Activated T-cell treated with anti-CD3 and anti-CD28 coated beads for 1 hour (primary cell): ENCODE measurements at places on chromosomes 1 and 21.

GRCh38 chr1:23558140-23558871, 995 bp downstream of the ID3 start:
- peak; percentile 32 for DNase-seq

DNA sequence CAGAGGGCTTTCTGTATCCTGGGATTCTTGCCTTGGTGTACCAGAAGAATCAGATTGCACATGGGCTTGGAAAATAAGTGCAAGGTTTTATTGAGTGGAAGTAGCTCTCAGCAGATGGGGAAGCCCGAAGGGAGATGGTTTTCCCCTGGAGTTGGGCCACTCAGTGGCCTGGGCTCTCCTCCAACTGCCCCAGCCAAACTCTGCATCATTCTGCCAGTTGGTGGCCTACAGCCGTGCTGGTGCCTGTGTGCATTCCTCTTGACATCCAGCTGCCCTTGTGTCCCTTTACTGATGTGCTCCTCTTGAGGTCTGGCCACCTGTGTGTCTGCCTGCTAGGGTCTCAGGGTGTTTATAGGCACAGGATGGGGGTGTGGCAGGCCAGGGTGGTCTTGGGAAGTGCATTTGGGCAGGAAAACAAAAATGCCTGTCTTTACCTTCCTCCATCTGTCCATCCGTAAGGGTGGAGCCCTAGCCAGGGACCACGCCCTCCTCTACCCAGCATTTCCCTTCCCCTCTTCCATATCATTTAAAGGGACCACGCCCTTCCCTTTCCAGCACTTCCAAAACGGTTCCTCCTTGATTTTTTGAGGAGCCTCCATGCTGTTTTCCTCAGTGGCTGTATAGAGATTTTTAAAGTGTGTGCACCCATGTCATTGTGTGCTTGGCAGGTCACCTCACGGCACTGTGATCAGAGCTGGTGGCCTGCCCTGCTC, 18.9 kb downstream of the SNAP47 start:
- no peak for DNase-seq

GRCh38 chr1:39648496-39648895, 9.1 kb upstream of the HEYL start:
- DNase-seq: no peak

- no peak for DNase-seq
Measured at GRCh38 chr1:47523835-47524215, 86.0 kb downstream of the FOXD2 start.

- DNase-seq: no peak
Measured at GRCh38 chr1:228333739-228334115, 72.9 kb downstream of the TRIM11 start.

DNA sequence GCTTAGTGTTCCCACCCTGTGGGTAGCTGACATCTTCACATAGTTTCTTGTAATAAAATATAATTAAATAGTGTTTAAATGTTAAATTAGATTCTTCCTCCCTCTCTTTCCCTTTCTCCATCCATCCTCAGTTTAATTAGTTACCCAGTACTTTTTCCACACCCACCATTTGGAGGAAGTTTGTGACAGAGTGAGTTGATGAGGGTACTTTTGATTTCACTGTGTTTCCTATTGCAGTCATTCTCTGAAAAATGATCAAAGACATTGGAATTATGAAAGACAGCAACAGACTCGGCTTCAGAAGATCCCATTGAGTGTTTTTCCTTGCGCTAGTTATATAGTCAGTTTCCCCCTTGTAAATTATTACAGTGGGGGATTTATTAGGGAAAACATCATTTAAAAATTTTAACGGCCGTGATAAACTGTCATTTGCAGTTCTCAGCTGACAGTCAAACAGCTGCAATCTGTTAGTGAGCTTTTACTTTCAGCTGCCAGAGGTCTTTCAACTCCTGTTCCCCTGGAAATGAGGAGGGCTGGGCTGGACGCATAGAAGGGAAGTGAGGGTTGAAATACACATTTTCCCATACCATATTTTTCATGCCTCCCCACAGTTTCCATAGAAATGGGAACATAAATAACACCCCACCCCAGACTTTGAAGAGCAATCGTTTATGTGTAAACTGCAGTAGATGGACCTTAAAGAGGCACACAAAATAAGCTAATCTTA, 61.3 kb upstream of the CACYBP start:
- DNase-seq: no peak

- no peak for DNase-seq
Measured at GRCh38 chr1:153944005-153944826, 2.3 kb downstream of the DENND4B start.

- DNase-seq: no peak
Measured at GRCh38 chr1:208153386-208153785, 90.8 kb downstream of the PLXNA2 start.
